Bronchial smooth muscle cell (primary cell): ENCODE measurements at places on chromosomes 4 and X. TPM values are rescaled to one million over a fixed set of nuclear protein-coding genes. Genes with fewer than 3 reads are reported as not detected.

Gene NXF2B
- total RNA-seq: not detected in 2 replicates

Gene ADAD1
- total RNA-seq: not detected in 2 replicates

Gene RNF212
- total RNA-seq: 0.09 and 0.32 TPM in 2 replicates

Gene HMGN5
- 0.52 and 1.1 TPM in 2 replicates for total RNA-seq

Gene XPNPEP2
- total RNA-seq: 2.5 and 4.8 TPM in 2 replicates

Gene EGF
- under 0.01 and 0.26 TPM in 2 replicates for total RNA-seq

Gene FHIP1A
- total RNA-seq: 0.16 TPM in 1 of 2 replicates, not detected in the other

Gene IBSP
- total RNA-seq: not detected in 2 replicates

Gene DUSP21
- not detected in 2 replicates for total RNA-seq

Gene TLR6
- total RNA-seq: 0.69 and 0.95 TPM in 2 replicates

Gene SLC34A2
- not detected in 2 replicates for total RNA-seq

Gene EVC
- total RNA-seq: 42.9 and 54.7 TPM in 2 replicates

Gene CASP3
- 11.2 and 19.5 TPM in 2 replicates for total RNA-seq

Gene LRPAP1
- 96.0 and 110 TPM in 2 replicates for total RNA-seq

Gene MAML3
- 0.52 and 1.9 TPM in 2 replicates for total RNA-seq

Gene GATA1
- total RNA-seq: not detected in 2 replicates

Gene SMIM43
- 5.1 and 14.8 TPM in 2 replicates for total RNA-seq

Gene WAS
- 0.26 and 0.32 TPM in 2 replicates for total RNA-seq

Gene ZCCHC18
- total RNA-seq: 0.69 and 1.7 TPM in 2 replicates

Gene SLC25A43
- total RNA-seq: 11.3 and 17.8 TPM in 2 replicates

Gene NELFA
- 12.6 and 14.4 TPM in 2 replicates for total RNA-seq

Gene RAB40AL
- 0.09 and 0.32 TPM in 2 replicates for total RNA-seq

Gene CEP135
- 3.9 and 4.7 TPM in 2 replicates for total RNA-seq

Gene SPACA5
- not detected in 2 replicates for total RNA-seq

Gene GDPD2
- not detected in 2 replicates for total RNA-seq

Gene CTAG2
- not detected in 2 replicates for total RNA-seq

Gene SAGE1
- total RNA-seq: under 0.01 TPM in 1 of 2 replicates, not detected in the other

Gene ZMAT1
- total RNA-seq: under 0.01 TPM in 2 replicates

Gene DCAF8L2
- not detected in 2 replicates for total RNA-seq

Gene C4orf46
- total RNA-seq: 6.9 and 7.4 TPM in 2 replicates

Gene IL21
- total RNA-seq: not detected in 2 replicates

Gene SMIM31
- total RNA-seq: not detected in 2 replicates

Gene HSFX2
- 0.26 and 0.32 TPM in 2 replicates for total RNA-seq

Gene CT47B1
- not detected in 2 replicates for total RNA-seq

Gene TBC1D8B
- total RNA-seq: 7.0 and 13.2 TPM in 2 replicates

Gene PALLD
- total RNA-seq: 48.2 and 62.4 TPM in 2 replicates

Gene FAM47A
- total RNA-seq: not detected in 2 replicates

Gene UGT2B15
- not detected in 2 replicates for total RNA-seq

Gene UFSP2
- 45.9 and 46.5 TPM in 2 replicates for total RNA-seq

Gene HSD17B10
- total RNA-seq: 53.4 and 59.4 TPM in 2 replicates

Gene GAGE2A
- not detected in 2 replicates for total RNA-seq

Gene G3BP2
- total RNA-seq: 81.5 and 122 TPM in 2 replicates

Gene MAGIX
- total RNA-seq: 1.5 and 2.7 TPM in 2 replicates

Gene CXCL8
- total RNA-seq: 0.17 and 1.9 TPM in 2 replicates

Gene MAGEB1
- not detected in 2 replicates for total RNA-seq

Gene NEUROG2
- not detected in 2 replicates for total RNA-seq

Gene TEX11
- total RNA-seq: not detected in 2 replicates

Gene NAP1L5
- total RNA-seq: 5.8 and 7.7 TPM in 2 replicates

Gene CCNB3
- 0.63 TPM in 1 of 2 replicates, not detected in the other for total RNA-seq

Gene CCSER1
- total RNA-seq: not detected in 2 replicates

Gene RRH
- not detected in 2 replicates for total RNA-seq

Gene ADGRG2
- total RNA-seq: under 0.01 and 0.32 TPM in 2 replicates

Gene ARHGEF38
- not detected in 2 replicates for total RNA-seq

Gene PDGFC
- 39.4 and 41.9 TPM in 2 replicates for total RNA-seq

Gene TSPYL2
- 23.6 and 27.0 TPM in 2 replicates for total RNA-seq

Gene MFSD8
- total RNA-seq: 14.5 and 15.2 TPM in 2 replicates

Gene PCDH11X
- not detected in 2 replicates for total RNA-seq

Gene TMEM128
- total RNA-seq: 20.9 and 29.9 TPM in 2 replicates
